ENCODE measurements at places on chromosomes 1 and 21. TPM values are rescaled to one million over a fixed set of nuclear protein-coding genes. Genes with fewer than 3 reads are reported as not detected.

FAM163A gene
- total RNA-seq: not detected

ARMH1 gene
- 2.9 TPM for total RNA-seq

CATSPERE gene
- total RNA-seq: 2.0 TPM

RC3H1 gene
- total RNA-seq: 40.8 TPM

PRAMEF20 gene
- total RNA-seq: not detected

FTCD gene
- not detected for total RNA-seq

FCRL4 gene
- total RNA-seq: not detected

HHIPL2 gene
- total RNA-seq: not detected

PGLYRP3 gene
- total RNA-seq: not detected

AHCYL1 gene
- 73.8 TPM for total RNA-seq

EXOC8 gene
- 13.1 TPM for total RNA-seq

ISG15 gene
- 15.5 TPM for total RNA-seq
